T-helper 1 cell treated with Interleukin-12 subunit alpha and Interleukin-12 subunit beta and Interleukin-4 antibody, amounts not matched to agents 30 ng/mL and 1 ng/mL, for 36 hours (primary cell): ENCODE measurements at places on chromosomes 11 and 22. TPM values are rescaled to one million over a fixed set of nuclear protein-coding genes. Genes with fewer than 3 reads are reported as not detected.

OR52N5 gene
- total RNA-seq, result not detected in 2 replicates

ADAMTS15 gene
- total RNA-seq, result 0.07 TPM in 1 of 2 replicates, not detected in the other

CATSPERZ gene
- not detected in 2 replicates for total RNA-seq

NCF4 gene
- 66.5 and 70.4 TPM in 2 replicates for total RNA-seq

BAD gene
- total RNA-seq, result 40.9 and 45.8 TPM in 2 replicates

MN1 gene
- 0.25 and 0.34 TPM in 2 replicates for total RNA-seq

ADM2 gene
- total RNA-seq, result 4.5 and 6.2 TPM in 2 replicates

ETS1 gene
- total RNA-seq, result 759 and 762 TPM in 2 replicates

OR4C3 gene
- not detected in 2 replicates for total RNA-seq

CCDC87 gene
- 0.15 TPM in 1 of 2 replicates, not detected in the other for total RNA-seq

EHF gene
- total RNA-seq, result not detected in 2 replicates

OR2D2 gene
- 0.20 TPM in 2 replicates for total RNA-seq

KCNQ1 gene
- total RNA-seq, result 15.8 and 16.9 TPM in 2 replicates

PKP3 gene
- total RNA-seq, result not detected in 2 replicates

KIRREL3 gene
- total RNA-seq, result not detected in 2 replicates

KDM4F gene
- not detected in 2 replicates for total RNA-seq
